GM13976 (cell line): ENCODE measurements at places on chromosomes 3 and 15.

- no peak for DNase-seq
Measured at GRCh38 chr15:84616235-84616634, 15.4 kb downstream of the ZSCAN2 start.

DNA sequence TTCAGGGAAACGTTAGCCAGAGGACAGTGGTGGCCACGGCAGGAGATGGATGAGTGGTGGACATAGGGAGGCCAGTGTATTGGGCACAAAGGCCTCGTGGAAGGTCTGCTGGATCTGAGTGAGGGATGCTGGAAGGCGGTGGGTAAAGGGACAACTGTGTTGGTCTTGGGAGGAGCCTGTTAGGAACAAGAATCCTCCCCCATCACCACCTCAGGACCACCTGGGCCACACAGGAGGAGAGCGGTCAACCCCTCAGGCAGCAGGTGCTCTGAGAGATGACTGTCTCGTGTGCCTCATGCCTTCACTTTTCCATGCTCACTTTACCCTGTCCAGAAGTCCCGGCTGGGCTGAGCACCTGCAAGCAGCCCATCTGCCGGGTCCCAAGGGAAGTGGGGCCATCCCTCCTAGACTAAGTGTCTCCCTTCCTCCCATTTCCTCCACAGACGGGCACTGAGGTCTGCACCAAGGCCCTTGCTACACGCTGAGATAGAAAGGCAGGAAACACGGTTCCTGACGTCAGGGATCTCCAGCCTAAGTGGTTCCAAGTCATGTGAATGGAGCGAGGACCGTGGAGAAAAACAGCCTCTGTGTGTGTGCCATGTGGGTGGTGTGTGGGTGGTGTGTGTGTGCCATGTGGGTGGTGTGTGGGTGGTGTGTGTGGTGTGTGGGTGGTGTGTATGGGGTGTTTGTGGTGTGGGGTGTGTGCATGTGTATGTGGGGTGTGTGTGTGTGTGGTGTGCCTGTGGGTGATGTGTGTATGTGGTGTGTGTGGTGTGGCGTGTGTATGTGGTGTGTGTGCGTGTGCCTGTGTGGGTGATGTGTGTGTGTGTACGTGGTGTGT is 47.8 kb upstream of the CTSH start:
- DNase-seq: no peak

DNA sequence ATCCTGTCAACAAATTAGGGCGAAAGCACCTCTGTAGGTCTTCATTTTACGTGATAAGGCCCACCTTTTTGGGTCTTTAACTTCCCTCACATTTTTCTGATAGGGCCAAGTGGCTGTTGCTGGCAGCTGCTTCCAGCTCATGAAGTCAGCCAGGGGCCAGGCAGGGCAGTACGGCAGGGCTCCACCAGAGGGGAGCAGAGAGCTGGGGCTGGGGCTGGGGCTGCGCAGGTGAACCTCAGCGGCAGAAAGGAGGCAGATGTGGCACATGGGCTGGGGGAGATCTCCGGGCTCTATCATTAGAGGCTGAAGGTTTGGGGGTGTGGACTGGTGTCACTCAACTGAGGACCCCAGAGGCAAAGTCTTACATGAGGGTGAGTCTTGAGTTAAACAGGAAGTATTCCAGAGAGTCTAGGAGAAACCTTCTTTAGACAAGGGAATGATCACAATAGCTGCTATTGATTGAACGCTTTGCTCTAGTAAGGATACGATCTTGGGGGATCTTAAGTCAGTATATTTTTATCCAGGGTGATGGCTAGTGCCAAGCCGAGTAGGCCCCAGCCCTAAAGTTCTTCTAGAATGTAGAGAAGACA is 62.8 kb upstream of the MEX3B start:
- DNase-seq: peak; percentile 87

- no peak for DNase-seq
Measured at GRCh38 chr3:160053048-160053391, 64.4 kb downstream of the IL12A start.

DNA sequence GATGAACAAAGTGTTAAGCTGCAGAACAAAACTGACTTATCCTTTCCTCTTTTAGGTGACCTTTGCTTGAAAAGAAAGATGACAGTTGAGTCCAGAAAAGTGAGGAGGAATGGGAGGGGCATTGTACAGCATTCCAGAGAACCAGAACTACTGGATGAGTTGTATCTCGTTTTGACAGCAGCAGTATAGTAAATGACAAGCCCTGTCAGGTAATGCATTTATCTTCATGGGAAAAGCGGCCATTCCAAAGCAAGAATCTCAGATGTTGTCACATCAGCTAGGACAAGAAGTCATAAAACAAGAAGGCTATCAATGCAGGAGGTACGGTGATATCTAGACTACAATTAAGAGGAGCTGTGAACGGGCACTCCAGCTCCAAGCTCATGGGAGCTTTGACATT is 421.5 kb downstream of the MAGI1 start:
- no peak for DNase-seq

- no peak for DNase-seq
Measured at GRCh38 chr15:79299126-79299840, 11.6 kb upstream of the TMED3 start.

DNA sequence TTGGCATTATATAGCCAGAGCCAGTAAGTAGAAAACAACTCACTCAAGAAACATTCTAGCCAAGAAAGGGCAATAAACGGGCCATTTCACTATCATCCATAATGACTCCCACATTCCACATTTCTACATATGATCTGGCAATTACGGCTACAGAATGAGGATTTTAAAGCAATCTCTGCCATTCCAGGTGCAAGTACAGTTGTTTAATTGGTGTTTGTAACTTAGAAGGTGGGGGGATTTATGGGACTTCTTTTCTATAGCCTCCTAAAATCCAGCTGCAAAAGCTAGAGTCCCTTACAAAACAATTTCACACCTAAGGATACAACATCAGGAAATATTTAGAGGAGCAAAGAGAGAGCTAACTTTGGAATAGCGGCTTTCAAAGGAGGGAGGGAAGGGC is 295.4 kb upstream of the RORA start:
- no peak for DNase-seq

- DNase-seq: no peak
Measured at GRCh38 chr15:47715856-47716445, 1.4 kb upstream of the SEMA6D start.

DNA sequence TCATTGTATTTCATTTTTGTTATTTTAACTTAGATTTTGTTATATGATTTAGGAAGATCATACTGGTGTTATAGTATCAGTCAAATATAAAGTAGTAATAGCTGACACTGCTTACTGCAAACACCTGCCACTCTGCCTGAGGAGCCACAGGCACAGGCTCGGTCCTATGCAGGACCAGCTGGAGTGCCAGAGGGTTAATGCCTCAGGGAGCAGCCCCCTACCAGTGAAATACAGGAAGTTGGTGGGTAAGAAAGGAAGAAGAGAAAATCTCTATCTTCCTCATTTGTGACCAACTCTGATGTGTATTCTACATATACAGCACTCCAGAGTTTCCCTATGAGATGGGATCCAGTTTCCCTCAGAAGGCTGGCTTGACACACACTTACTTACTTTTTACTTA is 593.3 kb downstream of the UNC13C start:
- no peak for DNase-seq

GRCh38 chr3:127135241-127136023 is 57.5 kb upstream of the PRR23E start:
- no peak for DNase-seq

DNA sequence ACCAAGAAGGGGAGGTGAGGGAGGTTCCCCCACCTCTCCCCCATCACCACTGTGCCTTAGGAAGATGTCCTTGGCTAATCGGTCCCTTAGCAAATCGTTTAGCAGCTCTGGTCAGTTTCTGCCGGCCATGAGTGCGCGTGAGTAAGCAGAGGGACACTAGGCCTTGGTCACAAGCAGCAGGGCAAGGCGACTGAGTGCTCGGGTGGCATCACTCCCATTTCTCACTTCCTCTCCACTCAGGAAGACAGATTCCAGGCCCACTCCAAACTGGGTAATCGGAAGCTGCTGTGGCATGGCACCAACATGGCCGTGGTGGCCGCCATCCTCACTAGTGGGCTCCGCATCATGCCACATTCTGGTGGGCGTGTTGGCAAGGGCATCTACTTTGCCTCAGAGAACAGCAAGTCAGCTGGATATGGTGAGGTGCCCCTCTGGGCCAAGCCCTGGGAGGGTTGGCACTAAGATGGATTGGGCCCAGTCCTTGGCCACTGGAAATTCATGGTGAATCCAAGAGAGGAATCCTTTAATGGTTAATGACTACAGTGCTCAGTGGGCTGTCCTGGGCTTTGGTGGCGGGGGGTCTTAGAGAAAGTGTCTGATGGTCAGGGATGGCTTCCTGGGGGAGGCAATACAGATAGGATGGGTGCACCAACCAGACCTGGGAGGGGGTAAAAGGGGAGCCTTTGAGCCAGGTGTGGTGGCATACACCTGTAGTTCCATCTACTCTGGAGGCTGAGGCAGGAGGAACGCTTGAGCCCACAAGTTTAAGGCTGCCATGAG is 4.0 kb downstream of the PARP3 start:
- DNase-seq: no peak

- peak; percentile 41 for DNase-seq
Measured at GRCh38 chr3:109081746-109082510, 36.0 kb downstream of the MORC1 start.

DNA sequence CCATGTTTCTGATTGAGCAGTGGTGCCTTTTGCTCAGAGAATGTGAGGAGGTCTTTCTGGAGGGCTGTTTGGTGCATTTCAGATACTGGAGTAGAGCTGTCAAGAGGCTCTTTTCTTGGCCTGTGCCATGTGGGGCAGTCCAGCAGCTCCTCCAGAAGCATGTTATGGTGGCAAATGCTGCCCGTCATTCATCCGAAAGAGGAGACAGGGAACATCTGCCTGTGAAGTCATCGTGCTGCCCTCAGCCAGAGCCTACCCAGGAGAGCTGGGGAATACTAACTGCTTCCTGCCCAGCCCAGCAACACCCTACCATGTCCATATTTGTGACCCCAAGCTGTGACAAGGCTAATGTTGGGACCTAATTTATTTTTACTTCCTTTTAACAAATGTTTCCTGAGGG is 82.2 kb upstream of the SLC6A6 start:
- DNase-seq: no peak

GRCh38 chr3:175411946-175412345 is 552.8 kb downstream of the NAALADL2 start:
- no peak for DNase-seq

DNA sequence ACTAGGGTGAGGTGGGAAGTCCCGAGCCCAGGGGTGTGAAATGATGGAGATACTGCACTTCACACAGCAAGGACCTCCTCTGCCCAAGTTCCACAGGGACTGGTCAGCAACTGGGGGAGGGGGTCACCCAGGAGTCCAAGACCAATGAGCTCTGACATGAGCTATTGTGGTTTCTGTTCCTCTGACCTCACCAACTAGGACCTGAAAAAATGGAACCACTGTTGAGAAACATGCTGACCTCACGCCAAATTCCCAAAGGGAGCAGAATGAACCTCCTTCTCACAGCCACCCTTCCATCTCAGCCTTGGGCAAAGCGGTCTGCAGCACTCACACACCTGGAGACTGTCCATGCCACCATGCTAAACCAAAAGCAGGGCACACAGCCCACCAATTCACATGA is 69.3 kb downstream of the LRIG1 start:
- DNase-seq: no peak

DNA sequence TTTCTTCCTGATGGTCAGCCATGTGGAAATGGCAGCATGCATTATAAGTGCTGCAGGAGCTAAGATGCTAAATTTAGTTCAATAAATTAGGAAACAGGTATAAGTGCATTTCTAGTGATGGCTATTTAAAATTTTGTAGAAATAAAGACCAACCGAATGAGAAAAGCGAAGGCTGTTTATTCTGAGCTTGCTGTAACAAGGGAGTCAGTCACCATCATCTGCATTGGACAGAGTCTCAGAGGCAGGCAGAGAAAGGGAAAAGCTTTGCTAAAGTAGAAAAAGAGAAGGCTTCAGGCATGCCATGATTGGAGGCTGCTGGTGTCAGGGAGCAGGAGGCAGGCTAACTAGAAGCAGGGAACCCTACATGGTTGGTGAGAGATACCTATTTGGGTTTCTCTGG is 451.0 kb downstream of the EDEM1 start:
- no peak for DNase-seq

DNA sequence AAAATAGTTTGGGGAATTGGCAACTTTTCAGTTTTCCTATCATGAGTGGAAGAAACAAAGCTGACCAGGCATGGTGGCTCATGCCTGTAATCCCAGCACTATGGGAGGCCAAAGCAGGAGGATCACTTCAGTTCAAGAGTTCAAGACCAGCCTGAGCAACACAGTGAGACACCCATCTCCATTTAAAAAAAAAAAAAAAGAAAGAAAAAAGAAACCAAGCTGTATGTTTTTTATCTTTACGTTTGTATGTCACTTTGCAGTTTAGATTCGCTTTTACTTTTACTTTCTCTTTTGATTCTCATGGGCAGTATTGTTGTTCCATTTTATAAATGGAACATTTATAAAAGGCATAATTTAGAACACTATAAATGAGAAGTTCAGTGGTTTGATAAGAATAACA is 31.2 kb upstream of the TNIK start:
- DNase-seq: no peak

DNA sequence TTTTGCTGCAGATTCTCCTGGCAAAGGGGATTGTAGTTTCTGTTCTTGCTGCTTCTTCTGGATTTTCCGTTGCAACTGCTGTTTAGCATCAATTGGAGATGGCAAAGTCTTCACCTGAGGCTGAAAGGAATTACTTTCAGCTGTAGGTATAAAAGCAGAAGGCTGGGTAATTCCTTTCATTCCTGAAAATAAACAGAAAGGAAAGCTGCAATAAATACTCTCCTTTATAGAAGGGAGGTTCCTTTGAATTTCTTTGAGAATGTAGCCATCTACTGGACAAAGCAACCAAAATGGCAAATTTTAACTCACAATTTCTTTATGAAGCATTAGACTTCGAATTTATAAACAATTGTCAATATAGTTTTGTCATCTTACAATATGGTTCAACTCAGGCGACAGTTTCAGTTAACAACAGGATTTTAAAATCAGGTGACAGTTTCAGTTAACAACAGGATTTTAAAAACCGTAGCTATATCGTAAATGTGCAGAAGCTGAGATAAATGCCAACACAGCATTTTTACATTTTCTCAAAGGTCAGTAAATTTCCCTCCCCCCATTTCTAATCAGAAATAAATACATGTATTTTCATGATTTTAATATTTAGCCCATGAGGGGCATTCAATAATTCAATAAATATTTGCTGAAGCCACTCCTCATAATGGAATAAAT is 104.9 kb upstream of the NEDD4 start:
- DNase-seq: no peak

DNA sequence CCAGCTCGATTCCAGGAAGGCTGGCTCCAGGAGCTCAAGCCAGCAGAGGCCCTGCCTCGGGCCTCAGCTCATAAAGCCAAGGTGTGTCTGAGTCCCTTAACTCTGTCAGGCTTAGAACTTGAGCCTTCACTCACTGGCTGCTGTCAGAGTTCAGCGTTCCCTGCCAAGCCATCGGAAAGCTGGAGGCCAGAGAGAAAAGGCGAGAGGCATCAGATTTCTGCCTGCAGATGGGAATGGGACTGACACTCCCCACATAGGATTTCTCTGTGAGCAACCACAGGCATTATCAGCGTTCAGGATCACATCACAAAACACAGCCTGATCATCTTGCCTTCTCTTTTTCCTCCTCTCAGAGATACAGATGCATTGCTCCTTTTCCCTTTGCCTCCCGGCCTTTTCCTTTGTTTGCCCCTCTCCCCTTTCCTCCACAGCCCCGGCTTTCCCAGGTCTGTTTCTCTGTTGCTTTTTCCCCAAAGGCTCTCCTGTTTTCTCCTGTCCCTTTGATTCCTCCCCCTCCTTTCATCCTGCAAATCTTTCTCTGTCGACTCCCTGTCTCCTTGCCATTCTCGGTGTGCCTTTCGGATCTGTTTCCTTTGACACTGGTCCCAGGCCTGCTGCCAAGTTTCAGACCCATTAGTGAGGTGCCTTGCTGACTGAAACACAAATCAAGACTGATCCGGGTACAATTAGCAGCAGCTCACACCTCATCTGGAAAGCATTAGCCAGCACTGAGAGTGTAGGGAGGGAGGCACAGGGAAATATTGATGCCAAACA is 44.5 kb upstream of the BOC start:
- DNase-seq: no peak
